ENCODE measurements at places on chromosomes 13 and 19.

DNA sequence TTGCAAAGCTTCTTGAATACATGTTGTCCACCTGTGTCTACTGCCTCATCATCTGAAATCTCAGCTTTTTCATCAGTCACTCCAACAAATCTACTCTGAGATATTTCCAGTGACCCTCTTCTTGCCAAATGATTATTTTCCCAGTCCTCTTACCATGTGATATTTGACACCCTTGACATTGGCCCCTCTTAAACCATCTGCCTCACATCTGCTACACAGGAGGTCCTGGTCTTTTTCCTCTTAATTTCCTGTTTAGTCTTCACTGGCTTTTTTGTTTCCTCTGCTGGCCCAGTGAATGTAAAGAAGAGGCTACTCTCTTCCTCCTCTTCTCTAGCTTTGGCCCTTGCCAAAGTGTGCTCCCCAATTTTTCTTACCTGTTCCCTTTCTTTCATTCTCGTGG is 218.7 kb downstream of the DNAJC15 start:
- no peak for DNase-seq

- no peak for DNase-seq
These were observed 101.9 kb downstream of the LIG4 start for GRCh38 chr13:108113407-108113806.

GRCh38 chr19:40596608-40597328 is 4.4 kb upstream of the LTBP4 start:
- no peak for DNase-seq

- no peak for DNase-seq
These were observed 34.3 kb downstream of the ZNRF4 start for GRCh38 chr19:5489551-5489950.

- DNase-seq, result no peak
These were observed 116.9 kb downstream of the CCNA1 start for GRCh38 chr13:36549126-36549702.

- DNase-seq, result no peak
These were observed 321.3 kb downstream of the FOXO1 start for GRCh38 chr13:40345149-40345514.

DNA sequence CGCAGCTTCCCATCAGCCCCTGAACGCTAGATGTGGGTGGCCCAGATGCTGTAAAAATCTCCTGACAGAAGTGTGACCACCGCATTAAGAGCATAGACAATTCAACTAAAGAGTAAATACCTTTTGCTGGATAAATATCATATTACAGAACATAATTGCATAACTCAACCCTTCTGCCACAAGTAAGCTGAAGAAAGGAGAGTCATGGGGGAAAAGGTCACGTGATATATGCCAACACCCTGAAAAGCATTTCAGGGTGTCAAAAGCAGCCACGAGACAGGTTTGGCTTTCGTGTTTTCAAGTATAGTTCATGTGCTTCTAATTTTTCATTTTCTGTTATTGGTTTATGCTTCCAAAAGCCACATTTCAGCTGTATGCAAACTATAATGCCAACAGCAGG is 71.3 kb downstream of the LHFPL6 start:
- no peak for DNase-seq

- DNase-seq, result no peak
These were observed 11.4 kb upstream of the RFXAP start for GRCh38 chr13:36807616-36808015.

GRCh38 chr19:3360421-3361383 is 5.7 kb upstream of the NFIC start:
- DNase-seq, result peak; percentile 87

DNA sequence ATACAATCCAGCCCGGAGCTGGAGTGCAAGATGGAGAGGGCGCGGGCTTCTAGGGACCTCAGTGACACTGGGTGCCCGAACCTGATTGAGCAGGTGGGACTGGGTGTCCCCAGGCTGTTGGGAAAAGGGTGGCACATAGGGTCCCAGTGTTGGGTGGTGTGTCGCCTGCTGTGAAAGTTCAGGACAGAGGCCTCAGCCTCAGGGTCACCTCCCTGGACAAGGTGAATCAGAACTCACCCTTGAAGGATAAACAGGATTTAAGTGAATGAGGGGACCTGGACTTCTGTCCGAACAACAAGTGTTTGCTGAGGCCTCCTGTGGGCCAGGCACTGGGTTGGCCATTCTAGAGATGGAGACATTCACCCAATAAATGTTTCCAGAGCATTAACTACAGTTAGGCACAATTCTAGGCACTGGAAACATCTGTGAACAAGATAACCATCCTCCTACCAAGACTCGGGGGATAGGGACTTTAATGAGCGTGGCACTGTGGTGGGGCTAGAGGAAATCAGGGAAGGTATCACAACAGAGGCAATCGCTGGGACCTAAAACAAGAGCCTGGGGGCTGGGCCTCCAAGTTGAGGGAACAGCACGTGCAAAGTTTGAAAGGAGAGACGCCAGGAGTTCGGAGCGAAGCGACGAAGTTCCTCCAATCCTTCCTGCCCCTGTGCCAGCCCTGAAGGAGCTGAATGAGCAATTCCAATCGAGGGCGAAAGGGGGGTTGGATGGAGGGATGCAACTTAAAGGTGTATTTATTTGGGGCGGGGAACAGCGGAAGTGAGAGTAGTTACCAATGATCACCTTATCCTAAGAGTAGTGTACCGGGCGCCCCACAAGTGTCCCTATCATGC is 921 bp upstream of the POLD1 start:
- DNase-seq, result no peak

- DNase-seq, result no peak
These were observed 1.3 kb downstream of the HSD11B1L start for GRCh38 chr19:5682107-5682482.

DNA sequence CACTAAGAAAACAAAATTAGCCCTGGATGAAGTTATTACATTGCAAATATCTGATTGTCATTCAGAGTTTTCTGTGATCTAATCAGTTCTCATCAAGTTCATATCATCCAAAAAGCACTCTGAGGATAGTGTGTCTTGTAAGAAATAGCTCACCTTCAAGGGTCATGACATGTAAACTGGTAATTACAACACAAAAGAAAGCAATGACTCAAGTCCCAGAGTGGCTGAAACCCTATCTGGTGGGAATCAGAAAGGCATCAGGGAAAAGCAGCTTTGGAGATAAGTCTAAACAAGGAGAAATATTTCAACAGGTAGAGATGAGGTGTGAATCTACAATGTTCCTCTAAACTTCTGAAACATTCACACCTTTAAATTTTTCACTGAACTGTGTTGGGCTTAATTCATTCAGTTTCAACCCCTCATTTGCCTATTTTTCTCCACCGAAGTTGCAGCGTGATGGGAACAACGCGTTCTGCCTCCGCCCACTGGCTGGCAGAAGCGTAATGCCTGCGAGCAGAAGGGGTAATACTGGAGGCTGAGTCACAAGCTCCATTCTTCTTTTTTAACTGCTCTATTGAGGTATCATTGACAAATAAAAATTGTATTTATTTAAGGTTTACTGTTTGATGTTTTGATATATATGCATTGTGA is 155.2 kb upstream of the IPO5 start:
- DNase-seq, result no peak

Data from naive thymus-derived CD8-positive, alpha-beta T cell (primary cell).